ENCODE measurements at places on chromosomes 3 and 15. TPM values are rescaled to one million over a fixed set of nuclear protein-coding genes. Genes with fewer than 3 reads are reported as not detected.
A peak's percentile ranks its signal among the peaks of the same experiment; 100 is the strongest.

The GPX1 gene
- 454 TPM for polyA plus RNA-seq

The DPPA2 gene
- polyA plus RNA-seq: not detected

GRCh38 chr15:82951472-82952157 lies 905 bp downstream of the HOMER2 start:
- DNase-seq: no peak
- H3K27ac ChIP-seq: no peak overlapping the region
- peak overlapping the region; percentile 65 for H3K4me3 ChIP-seq

GRCh38 chr3:20857636-20858035 lies 671.6 kb upstream of the SGO1 start:
- no peak overlapping the region for H3K27ac ChIP-seq
- no peak overlapping the region for H3K4me3 ChIP-seq
- H3K27me3 ChIP-seq: no peaks in the 10 kb centered on the region
- no peaks in the 10 kb centered on the region for H3K4me1 ChIP-seq
- H3K36me3 ChIP-seq: no peaks in the 10 kb centered on the region

GRCh38 chr15:90121086-90121485 lies 18.8 kb upstream of the IDH2 start:
- DNase-seq: no peak
- H3K4me3 ChIP-seq: no peak overlapping the region
- no peaks in the 10 kb centered on the region for H3K4me1 ChIP-seq
- H3K27me3 ChIP-seq: no peaks in the 10 kb centered on the region

The HEG1 gene
- polyA plus RNA-seq: 10.3 TPM

The FBXO40 gene
- polyA plus RNA-seq: not detected

The SLC2A2 gene
- polyA plus RNA-seq: 31.0 TPM

Data from kidney (tissue), 22 donors.